Motor neuron (in vitro differentiated cells): ENCODE measurements at places on chromosomes 7 and 10. TPM values are rescaled to one million over a fixed set of nuclear protein-coding genes. Genes with fewer than 3 reads are reported as not detected.

The SLC29A4 gene
- 13.1 and 14.8 TPM in 2 replicates for total RNA-seq

The FEZF1 gene
- total RNA-seq: 0.45 TPM in 1 of 2 replicates, not detected in the other

The UPK3B gene
- 0.62 and 0.73 TPM in 2 replicates for total RNA-seq

The CD36 gene
- 98.4 and 126 TPM in 2 replicates for total RNA-seq

The BAMBI gene
- total RNA-seq: 44.1 and 47.8 TPM in 2 replicates

The ANXA8L1 gene
- not detected in 2 replicates for total RNA-seq
